Effector memory CD4-positive, alpha-beta T cell (primary cell): ENCODE measurements at places on chromosomes 5 and 9.

DNA sequence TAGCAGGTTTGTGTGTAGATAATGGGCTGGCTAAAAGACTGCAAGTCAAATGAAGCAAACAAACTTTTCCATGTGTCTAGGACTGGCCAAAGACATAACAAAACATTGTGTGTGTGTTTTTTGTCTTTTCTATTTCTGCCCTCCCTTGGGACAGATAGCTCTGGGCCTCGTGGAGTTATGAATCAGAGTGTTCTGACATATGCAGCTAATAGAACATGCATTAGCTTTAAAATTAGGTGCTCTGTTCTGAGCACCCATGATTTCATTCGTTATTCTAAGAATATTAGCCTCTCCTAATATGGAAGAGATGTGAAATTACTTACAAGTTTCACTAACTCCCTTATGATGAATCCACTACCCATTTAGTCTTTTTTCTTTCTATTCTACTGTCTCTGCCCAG lies 367.3 kb upstream of the PAPPA start:
- DNase-seq: no peak

- no peak for DNase-seq
Observed at GRCh38 chr9:133134388-133135145, 13.5 kb upstream of the RALGDS start.

DNA sequence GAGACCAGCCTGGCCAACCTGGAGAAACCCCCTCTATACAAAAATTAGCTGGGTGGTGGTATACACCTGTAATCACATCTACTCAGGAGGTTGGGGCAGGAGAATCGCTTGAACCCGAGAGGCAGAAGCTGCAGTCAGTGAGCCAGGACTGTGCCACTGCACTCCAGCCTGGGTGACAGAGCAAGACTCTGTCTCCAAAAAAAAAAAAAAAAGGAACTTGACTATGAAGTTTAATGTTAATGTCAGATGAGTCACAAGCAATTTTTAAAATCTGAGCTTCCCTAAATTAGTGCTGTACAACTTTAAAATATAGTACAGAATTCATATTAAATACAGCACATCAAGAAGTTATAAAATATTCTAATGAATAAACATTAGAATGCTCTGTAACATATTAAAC lies 1.5 kb downstream of the MEIKIN start:
- no peak for DNase-seq

- DNase-seq: no peak
Observed at GRCh38 chr9:69223605-69224004, 49.5 kb downstream of the TJP2 start.

- no peak for DNase-seq
Observed at GRCh38 chr9:70983723-70984295, 137.6 kb downstream of the TRPM3 start.

DNA sequence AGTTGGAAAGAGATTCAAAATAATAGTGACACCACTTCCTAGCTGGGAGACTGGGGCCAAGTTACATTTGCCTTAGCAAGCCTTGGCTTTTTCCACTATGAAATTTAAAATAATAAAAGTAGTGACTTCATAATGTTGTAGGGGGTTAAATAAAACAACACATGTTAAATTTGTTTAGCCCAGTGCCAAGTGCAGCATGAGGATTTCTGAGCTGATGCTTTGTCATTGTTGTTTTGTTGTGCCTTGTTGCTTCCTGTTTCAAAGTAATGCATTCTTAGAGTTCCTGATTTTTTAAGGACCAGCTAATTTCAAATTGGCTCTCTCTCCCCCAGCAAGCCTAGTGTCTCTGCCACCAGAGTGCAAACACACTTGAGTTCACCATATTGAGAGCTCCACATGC lies 270.7 kb upstream of the PAPPA start:
- no peak for DNase-seq

DNA sequence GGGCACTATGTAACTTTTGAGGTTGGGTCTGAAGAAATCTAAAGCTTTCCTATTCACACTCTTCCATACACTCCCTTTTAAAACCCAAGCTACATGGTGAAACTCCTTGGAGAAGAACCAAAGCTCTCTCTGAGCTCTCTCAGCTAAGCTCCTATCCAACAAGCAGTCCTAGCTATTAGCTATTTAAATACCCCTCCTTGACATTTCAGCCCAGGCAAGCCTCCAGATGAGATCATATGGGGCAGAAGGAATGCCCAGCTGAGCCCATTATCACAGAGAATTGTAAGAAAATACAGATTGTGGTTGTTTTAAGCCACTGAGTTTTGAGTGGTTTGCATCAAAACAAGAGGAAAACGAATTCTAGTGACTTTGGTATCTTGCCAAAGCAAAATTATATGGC lies 15.2 kb downstream of the HSPB3 start:
- no peak for DNase-seq

DNA sequence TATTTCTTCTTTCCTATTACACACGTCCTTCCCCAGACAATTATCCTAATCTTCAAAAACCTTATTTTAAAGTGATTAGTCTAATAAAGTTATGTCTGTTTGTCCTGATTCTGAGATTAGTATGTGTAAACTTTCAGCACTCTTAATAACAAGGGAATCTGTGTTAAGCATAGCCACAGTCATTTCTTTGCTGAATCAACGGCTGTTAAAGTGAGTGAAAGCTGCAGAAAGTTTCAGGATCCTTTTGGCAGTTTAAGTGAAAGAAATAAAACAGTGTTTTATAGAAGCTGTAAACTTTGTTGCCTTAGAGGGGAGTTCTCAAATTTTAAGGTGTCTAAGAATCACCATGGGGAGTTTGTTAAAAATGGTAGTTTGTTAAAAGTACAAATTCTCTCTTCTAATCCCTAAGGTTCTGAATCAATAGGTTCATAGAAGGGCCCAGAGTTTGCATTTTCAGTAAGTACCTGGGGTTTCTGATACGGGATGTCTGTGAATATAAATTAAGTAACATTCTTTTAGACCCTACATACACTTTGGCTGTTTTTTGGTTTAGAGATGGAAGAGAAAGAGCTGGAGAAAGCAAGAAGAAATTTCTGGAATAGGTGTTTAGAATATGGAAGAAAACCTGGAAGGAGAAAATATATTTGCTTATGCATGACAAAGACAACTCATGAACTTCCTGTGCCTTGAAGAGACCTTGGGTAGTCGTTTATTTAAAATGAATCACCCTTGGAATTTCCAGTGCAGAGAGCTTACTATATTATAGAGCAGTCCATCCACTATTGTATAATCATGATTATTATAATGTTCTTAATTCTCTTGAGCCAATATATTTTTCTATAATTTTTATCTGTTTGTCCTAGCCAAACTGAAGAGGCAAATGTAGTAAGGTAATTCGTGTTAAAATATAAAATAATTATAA lies 45.7 kb downstream of the SCAMP1 start:
- no peak for DNase-seq
